Hepatocyte (in vitro differentiated cells): ENCODE measurements at places on chromosomes 13 and 19. TPM values are rescaled to one million over a fixed set of nuclear protein-coding genes. Genes with fewer than 3 reads are reported as not detected.
A peak's percentile ranks its signal among the peaks of the same experiment; 100 is the strongest.

DNA sequence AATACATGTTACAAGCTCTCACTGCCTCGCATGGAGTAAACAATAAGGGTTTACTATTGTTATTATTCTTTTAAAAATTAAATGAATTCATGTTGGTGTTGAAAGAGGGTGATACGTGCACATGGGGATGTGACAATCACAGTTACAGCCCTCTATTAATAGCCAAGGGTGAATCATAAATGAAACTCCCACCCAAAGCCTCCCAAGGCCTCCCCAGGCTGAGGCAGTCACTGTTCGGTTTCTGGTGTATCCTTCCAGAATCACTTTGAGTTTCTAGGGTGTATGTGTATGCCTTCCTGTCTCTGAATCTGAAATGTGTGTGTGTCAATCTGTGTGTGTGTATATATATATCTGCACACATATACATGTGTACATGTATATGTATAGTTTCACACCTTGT, 73.4 kb downstream of the AKAP11 start:
- DNase-seq = no peak

The POGLUT2 gene
- polyA plus RNA-seq = 18.1 and 20.7 TPM in 2 replicates

The MCEMP1 gene
- polyA plus RNA-seq = not detected in 2 replicates

DNA sequence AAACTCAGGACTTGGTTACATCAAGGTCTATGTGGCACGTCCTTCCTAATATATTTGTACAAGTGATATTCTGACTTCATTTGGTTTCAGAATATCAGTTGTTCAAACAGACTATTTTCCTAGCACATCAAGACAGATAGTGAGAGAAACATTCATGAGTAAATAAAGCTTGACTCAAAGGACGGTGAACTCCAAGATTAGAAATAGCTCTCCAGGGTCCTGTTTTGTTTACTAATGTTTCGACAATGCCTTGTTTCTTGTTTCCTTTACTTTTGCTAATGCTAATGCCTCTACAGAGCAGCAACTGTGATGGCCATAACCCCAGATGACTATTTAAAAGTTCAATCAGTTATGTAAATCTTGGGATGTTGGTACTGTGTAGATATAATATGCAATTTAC, 313.9 kb downstream of the KLF12 start:
- no peak for DNase-seq

DNA sequence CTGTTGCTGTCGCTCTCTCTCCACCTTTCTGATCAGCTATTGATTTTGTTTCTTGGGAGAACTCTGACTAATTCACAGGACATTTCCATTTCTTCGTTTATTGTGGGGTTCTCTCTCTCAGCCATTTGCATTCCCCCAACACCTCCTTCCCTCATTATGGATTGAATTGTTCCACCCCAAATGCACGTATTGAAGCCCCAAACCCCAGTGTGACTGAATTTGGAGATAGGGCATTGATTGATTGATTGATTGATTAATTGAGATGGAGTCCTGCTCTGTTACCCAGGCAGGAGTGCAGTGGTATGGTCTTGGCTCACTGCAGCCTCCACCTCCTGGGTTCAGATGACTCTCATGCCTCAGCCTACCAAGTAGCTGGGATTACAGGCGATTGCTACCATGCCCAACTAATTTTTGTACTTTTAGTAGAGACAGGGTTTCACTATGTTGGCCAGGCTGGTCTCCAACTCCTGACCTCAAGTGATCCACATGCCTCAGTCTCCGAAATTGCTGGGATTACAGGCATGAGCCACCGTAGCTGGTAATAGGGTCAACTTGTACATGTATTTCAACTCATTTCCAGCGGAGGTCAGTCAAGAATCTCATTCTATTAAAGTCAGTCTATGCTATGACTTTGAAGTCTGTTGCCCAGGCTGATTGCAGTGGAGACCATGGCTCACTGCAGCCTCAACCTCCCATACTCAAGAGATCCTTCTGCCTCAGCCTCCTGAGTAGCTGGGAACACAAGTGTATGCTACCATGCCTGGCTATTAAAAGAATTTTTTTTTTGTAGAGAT, 13.6 kb downstream of the NFILZ start:
- DNase-seq = no peak

The ZNF625 gene
- polyA plus RNA-seq = 1.8 and 2.3 TPM in 2 replicates

DNA sequence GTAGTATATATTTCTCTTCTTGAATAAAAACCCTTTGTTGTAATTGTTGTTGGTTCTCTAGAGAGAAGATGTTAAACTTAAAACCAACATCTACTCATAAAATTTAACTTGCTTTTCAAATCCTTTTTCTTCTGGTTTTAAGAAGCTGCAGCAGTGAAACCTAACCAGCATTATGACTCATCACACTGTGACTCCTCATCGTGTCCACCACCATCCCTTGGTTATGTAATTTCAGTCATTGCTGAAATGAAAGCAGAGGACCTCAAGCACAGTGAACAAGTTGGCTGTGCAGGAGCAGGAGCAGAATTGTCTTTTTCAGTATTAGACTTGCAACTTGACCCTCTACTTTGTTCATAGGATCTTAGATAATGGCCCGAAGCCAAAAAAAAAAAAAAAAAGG, 64.9 kb upstream of the HTR2A start:
- peak; percentile 40 for DNase-seq

DNA sequence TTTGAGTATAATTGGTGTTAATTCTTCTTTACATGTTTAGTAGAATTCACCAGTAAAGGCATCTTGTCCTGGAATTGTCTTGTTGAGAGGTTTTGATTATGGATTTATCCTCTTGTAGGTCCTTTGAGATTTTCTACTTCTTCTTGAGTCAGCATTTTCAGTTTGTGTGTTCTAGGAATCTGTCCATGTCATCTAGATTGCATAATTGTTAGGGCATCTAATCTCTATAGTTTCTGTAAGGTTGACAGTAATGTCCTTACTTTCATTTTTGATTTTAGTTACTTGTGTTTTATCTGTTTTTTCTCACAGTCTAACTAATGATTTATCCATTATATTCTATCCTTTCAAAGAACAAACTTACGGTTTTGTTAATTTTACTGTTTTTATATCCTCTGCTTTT, 492.0 kb downstream of the FGF9 start:
- DNase-seq = no peak

The KCNN4 gene
- polyA plus RNA-seq = 5.4 and 8.3 TPM in 2 replicates
